ENCODE measurements at places on chromosomes 5 and 9. TPM values are rescaled to one million over a fixed set of nuclear protein-coding genes. Genes with fewer than 3 reads are reported as not detected.

DNA sequence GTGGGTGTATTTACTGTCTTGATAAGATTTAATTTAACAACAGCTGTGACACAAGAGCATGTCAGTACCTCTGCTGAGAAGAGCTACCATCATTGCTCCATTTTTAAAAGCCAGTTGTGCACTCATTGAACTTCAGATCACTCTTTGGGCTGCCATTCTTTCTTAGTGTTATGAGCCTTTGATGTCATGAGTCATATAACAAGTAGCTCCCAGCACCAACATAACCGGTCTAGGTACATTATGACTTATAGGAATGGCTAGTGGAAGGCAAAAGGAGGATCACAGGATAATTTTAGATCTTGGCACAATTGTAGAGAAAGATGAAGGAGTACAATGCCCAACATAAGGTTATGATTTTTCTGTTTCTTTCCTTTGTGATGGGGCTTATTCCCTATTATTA lies 170.8 kb upstream of the FBN2 start:
- DNase-seq = no peak

GRCh38 chr5:44933686-44934085 lies 124.9 kb downstream of the MRPS30 start:
- no peak for DNase-seq

DNA sequence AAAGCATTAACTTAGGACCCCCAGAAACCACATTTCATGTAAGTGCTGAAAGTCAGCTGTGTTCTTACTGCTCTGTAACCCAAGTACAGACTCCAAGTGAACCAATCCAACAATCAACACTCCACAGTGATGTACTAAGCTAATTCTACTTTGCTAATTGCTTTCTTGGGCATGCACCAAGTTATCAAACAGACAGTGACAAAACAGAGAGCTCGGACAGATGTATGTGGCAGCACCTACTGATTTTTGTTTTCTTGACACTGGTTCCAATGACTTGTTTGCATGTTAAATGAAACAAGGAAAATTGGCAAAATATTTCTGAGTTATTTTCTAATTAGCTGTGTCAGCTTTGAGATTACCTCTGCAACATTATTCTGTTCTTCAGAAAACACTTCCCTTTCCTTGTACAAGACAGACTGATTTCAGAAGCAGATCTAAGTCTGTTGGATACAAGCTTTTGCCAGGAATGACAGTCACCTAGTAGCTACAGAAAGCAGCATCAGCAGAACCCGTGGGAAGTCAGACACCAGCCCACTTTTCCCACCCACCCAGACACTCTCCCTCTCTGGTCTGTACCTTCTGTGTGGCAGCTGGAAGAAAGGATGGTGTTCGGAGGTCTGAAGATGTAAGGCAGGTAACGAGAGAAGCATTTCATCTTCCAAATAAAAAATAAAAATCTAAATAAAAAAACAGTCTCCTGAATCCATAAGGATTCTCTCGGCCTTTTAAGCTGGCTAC lies 176.7 kb upstream of the PPP2R2B start:
- no peak for DNase-seq

GRCh38 chr9:99850736-99851499 lies 29.2 kb downstream of the NR4A3 start:
- no peak for DNase-seq

- peak; percentile 9 for DNase-seq
Measured at GRCh38 chr5:90645024-90645610, 86.5 kb downstream of the ADGRV1 start.

DNA sequence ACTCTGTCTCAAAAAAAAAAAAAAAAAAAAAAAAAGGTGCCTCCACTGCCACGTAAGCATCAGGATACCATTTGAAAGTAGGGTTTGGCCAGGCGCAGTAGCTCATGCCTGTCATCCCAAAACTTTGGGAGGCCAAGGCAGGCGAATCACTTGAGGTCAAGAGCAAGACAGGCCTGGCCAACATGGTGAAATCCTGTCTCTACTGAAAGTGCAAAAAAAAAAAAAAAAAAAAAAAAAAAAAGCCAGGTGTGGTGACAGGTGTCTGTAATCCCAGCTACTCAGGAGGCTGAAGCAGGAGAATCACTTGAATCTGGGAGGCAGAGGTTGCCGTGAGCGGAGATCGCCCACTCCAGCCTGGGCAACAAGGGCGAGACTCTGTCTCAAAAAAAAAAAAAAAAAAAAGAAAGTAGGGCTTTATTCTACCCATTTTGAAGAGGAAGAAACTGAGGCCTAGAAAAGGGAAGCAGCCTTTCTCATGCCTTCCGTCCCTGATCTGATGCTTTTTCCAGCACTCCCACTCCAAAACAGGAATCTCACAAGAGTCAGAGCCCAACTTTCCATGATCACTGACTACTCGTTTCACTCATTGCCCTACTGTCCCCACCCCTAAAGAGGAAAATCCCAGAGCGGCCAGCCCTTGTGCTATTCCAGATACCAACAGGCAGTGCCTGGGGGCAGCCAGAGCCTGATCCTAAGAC lies 16.3 kb upstream of the CCIN start:
- DNase-seq = no peak

- no peak for DNase-seq
Measured at GRCh38 chr5:168464214-168464613, 22.1 kb upstream of the RARS1 start.

The PRELID2 gene
- 8.9 TPM for total RNA-seq

The CLIC3 gene
- 0.64 TPM for total RNA-seq
